ENCODE measurements at places on chromosomes 13 and 19. TPM values are rescaled to one million over a fixed set of nuclear protein-coding genes. Genes with fewer than 3 reads are reported as not detected.

GRCh38 chr13:51032831-51033230 is 78.2 kb downstream of the C13orf42 start:
- H3K27ac ChIP-seq = no peak overlapping the region
- no peaks in the 10 kb centered on the region for H3K36me3 ChIP-seq
- H3K27me3 ChIP-seq = no peaks in the 10 kb centered on the region

- no peaks in the 10 kb centered on the region for H3K4me1 ChIP-seq
- DNase-seq = no peak
- H3K4me3 ChIP-seq = no peak overlapping the region
- no peaks in the 10 kb centered on the region for H3K27me3 ChIP-seq
These were observed 270.4 kb downstream of the ENOX1 start for GRCh38 chr13:43516401-43516833.

LILRA2 gene
- not detected for total RNA-seq

EPSTI1 gene
- 23.2 TPM for total RNA-seq

GRCh38 chr13:50128428-50128931 is 113.2 kb downstream of the KCNRG start:
- peaks cover 7% of the 10 kb centered on the region for H3K36me3 ChIP-seq
- H3K4me3 ChIP-seq = no peak overlapping the region
- H3K27ac ChIP-seq = peak overlapping the region; percentile 26
- no peak for DNase-seq
